ENCODE measurements at places on chromosomes 5 and 9. TPM values are rescaled to one million over a fixed set of nuclear protein-coding genes. Genes with fewer than 3 reads are reported as not detected.

The DRD1 gene
- 0.01 TPM for polyA plus RNA-seq

The GRXCR2 gene
- polyA plus RNA-seq = 0.03 TPM

The CYLC2 gene
- polyA plus RNA-seq = not detected

The NUTM2F gene
- polyA plus RNA-seq = not detected

The AIF1L gene
- polyA plus RNA-seq = 1.5 TPM

The JAKMIP2 gene
- not detected for polyA plus RNA-seq

The TNFSF8 gene
- not detected for polyA plus RNA-seq

The OTP gene
- polyA plus RNA-seq = not detected

The ZSWIM6 gene
- 8.6 TPM for polyA plus RNA-seq

The FBP1 gene
- polyA plus RNA-seq = 0.29 TPM

The KIAA0825 gene
- polyA plus RNA-seq = 1.2 TPM

The COL15A1 gene
- not detected for polyA plus RNA-seq

The LCN1 gene
- polyA plus RNA-seq = not detected

The C5orf63 gene
- polyA plus RNA-seq = 7.2 TPM

The PCDHA11 gene
- polyA plus RNA-seq = 0.28 TPM

The KCNIP1 gene
- not detected for polyA plus RNA-seq

The CTXN3 gene
- 0.10 TPM for polyA plus RNA-seq

The PITX1 gene
- polyA plus RNA-seq = 2.3 TPM
